ENCODE measurements at places on chromosomes 5 and 9.

- DNase-seq, result no peak
Observed at GRCh38 chr9:30732060-30732459, 1652.4 kb upstream of the ACO1 start.

- no peak for DNase-seq
Observed at GRCh38 chr9:92730897-92731296, 33.7 kb downstream of the BICD2 start.

DNA sequence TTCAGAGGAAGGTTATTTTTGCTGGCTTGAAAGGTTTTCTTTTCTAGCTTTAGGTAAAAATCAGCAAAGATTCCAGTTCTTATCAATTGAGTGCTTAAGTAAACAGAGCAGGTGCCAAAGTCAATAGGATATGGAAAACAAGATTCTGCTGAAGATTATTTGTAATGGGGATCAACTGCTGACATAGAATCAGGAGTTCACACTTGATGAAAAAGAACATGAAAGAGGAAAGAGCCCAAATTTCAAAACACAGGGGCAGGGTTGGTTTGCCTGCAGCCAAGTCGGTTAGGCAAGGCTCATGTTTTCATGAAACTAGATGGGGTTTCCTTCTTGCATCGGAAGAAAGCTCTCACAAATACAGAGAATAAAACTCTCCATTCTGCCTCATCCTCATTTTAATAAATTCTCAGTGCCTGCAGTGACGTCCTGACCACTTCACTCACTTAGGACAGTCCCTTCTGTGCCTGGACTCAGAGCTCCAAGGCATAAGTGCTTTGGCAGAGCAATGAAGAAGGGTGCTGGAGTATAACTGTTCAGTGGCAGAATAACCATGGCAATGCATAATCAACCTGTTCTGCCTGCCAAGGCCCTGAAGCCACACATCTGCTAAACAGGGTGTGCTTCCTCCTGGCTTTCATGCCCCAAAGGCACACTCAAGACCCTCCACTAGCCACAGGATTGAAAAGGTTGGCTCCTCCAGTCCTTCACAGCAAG is 179.6 kb downstream of the GNAQ start:
- no peak for DNase-seq

DNA sequence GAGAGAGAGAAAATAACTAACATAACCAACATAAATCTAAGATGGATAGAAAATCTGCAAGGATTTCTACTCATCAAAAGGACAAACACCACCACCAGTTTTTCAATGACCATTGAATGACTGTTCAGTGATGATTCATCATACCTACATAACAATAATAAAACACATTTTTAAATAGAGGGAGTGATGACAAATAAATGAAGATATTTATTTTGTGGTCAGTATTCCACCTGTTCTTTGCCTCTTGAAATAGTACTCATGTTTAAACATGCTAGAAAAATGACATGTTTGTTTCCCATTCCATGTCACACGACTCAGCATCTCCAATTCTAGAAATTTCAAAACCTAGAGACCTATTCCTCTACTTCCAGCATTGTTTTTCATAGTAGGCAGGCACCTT is 34.6 kb upstream of the ADAMTS16 start:
- DNase-seq, result no peak

- DNase-seq, result no peak
Observed at GRCh38 chr5:175471196-175471595, 7.2 kb upstream of the SFXN1 start.

- DNase-seq, result no peak
Observed at GRCh38 chr9:125986966-125987365, 239.8 kb downstream of the PBX3 start.

DNA sequence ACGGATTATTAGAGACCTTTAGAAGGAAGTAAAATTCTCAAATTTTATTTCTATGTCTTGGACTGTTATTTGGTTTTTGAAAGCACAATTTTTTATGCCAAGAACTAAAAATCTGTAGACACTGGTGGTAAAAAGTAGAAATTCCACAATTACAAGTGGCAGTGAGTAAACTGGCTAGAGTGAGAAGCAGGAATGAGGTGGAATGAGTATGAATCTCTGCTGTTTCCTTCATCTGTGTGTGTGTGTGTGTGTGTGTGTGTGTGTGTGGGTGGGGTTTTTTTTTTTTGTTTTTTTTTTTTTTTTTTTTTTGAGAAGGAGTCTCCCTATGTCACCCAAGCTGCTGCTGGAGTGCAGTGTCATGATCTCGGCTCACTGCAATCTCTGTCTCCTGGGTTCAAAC is 94.2 kb downstream of the TLE4 start:
- no peak for DNase-seq

DNA sequence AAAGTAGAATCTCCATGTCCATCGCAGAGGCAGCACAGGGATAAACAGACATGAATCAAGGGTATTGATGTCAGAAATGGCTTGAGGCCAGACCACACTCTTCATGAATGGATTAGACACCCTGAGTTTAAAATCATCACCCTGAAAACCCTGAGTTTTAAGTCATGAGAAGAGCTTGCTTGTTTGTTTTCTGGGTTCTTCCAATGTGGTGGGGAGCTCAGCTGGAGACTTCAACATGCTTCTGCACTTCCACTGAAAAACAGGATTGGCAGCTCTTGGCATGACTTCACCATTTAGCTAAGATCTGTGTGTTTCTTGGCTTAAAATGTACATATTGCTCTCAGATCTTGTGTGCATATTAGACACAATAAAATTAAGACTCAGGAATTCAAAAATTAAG is 9.8 kb downstream of the GCNT4 start:
- no peak for DNase-seq

GRCh38 chr9:129569502-129570449 is 51.1 kb downstream of the C9orf50 start:
- DNase-seq, result no peak

DNA sequence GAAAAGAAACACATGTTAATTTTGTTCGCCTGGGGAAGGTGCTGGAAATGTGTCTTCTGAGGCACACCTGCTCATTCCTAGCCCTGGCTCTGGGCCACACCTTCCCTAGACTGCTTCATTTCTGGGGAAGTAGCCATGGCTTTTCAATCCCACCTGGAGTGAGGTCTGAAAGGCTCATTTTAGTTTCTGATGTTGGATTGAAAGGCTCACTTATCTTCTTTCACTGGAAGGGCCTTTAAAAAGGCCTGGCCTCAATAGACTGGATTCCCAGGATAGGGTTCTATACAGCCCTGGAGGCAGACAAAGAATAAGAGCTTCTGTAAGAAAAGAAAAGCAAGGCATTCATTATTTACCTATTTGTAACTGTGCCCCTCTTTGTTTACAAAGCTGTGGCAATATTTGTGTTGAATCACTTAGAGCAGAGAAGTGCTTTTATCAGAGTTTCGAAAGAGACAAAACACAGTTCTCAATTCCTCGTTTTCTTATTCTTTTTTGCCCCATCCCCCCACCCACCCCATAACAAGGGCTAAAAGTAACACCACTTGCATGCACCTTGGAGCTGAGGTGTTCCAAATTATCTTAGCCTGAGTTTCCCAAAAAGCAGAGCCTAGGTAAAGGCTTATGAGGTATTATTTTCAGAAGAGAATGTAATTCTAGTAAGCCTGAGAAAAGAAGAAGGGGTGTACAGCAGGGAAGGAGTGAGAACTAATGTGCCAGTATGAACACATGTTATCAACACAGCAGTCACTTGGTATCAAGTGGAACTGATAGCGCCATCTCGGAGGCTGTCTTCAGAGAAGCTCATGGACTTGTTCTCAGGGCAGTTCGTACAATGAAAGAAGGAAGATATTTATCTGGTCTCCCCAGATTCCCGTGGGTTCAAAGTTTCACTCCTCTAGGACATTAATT is 413.1 kb downstream of the KCTD16 start:
- DNase-seq, result no peak

DNA sequence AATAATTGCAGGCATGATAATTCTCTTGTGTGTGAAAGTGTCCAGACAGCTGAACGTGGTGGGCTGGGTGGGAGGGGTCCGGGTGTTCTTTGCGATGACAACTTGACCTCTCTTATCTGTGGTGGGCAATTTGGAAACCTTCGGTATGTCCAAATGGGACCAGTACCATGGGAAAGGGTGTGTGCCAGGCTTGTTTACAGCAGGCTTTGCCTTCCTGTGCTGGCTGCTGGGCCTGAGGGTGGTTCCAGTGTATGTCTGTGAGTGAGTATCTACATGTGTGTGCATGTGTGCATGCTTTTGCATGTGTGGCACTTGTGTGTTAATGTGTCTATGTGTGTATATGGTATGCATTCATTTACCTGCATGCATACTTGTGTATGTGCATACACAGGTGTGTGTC is 166.4 kb downstream of the GADD45G start:
- no peak for DNase-seq

DNA sequence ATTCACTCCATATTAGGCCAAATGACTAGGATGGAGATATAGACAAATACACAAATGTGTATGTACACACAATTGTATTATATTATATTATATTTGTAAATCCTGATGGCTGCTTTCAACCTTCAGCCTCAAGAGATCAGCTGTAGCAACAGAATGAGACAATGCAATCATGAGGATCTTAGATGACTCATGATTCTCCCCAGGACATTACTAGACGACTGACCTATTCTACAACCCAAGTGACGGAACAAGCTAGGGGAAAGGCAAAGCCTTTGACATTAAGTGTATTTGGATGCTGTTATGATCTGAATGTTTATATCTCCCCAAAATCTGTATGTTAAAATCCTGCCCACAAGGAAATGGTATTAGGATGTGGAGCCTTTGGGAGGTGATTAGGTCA is 66.5 kb downstream of the COX7C start:
- no peak for DNase-seq

GRCh38 chr5:120382833-120383232 is 81.3 kb upstream of the PRR16 start:
- DNase-seq, result no peak
